ENCODE measurements at places on chromosomes 7 and 10.

- no peak for DNase-seq
These were observed 4.6 kb downstream of the UFSP1 start for GRCh38 chr7:100884736-100885439.

DNA sequence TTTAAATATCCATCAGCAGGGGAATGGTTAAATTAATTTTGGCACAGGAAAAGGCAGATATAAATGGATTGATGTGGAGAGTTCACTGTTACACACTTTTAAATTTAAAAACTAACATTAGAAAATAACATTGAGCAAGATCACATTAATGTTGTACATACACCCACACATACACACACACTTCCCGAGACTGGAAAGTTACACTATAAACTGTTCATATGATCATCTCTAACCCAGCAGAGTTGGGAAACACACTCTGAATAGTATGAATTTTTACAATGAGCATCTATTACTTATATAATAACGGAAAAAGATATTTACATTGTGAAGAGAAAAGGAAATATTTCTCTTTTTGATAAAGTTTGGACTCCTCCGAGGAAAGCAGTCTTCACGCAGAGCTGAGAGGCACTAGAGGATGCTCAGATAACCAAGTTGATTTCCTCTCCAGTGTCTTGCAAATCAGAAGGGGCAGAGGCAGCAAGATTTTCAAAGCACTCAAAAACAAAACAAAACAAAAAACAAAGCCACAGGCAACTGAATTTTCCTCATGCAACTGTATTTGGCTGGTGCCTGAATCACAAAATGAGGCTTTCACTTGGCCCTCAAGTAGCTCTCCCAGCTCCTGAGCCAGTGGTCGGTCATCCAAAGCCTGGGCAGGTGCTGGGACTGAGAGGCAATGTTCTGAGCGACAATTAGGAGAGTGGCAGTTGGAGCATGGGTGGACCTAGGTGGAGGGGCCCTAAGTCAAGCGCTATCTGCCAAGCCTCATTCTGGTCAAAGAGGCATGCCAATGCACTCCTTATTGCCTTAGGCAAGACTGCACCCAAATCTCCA is 10.5 kb upstream of the GATAD1 start:
- DNase-seq: no peak

GRCh38 chr10:6561552-6561951 is 18.5 kb downstream of the PRKCQ start:
- DNase-seq: no peak

DNA sequence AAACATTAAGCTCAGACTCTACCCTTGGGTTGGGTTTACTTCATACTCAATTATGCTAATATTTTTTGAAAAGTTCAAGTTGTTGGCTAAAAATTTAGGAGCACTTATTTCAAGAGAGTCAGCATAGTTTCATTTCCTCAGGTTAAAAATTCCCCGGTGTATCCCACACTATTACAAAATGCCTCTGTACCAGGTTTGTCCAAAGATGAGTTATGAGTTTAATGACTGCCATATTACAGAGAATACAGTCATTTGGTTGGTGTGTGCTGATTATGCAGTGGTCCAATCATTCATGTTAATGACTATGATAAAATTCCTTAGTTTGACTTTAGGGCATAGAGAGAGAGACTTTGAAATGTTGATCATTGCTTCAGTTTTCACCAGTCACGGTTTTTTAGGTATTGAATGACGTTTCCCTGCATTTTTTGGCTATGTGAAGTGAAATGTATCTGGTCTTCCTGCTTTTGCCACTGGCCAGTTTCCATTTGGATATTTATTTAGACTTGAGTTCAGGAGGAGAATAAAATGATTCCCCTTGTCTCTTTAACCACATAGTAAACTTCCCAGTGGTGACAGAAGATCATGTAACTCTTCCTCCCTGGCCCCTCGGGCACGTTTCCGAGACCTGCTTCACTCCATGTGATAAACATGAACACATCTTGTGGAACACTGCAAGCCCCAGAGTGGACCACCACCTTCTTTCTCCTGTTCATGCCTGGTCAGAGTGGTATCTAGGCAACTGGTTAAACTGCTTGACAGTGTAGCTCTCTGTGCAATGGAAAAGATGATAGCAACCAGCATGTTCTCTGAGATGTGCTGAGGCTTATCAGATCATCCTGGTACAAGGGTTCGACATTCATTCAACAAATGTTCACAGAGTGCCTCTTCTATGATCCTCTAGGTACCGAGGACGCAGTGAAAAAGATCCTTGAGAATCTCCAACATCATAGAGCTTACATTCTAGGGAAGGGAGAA is 153.6 kb downstream of the CACNB2 start:
- DNase-seq: no peak

GRCh38 chr7:149599636-149600206 is 102.1 kb upstream of the ZNF746 start:
- DNase-seq: no peak

- no peak for DNase-seq
These were observed 8.2 kb downstream of the NT5C3A start for GRCh38 chr7:33054261-33054964.

GRCh38 chr10:74000892-74001669 is 3.2 kb downstream of the VCL start:
- DNase-seq: no peak

GRCh38 chr10:110006358-110007160 is 1.2 kb upstream of the ADD3 start:
- DNase-seq: no peak

DNA sequence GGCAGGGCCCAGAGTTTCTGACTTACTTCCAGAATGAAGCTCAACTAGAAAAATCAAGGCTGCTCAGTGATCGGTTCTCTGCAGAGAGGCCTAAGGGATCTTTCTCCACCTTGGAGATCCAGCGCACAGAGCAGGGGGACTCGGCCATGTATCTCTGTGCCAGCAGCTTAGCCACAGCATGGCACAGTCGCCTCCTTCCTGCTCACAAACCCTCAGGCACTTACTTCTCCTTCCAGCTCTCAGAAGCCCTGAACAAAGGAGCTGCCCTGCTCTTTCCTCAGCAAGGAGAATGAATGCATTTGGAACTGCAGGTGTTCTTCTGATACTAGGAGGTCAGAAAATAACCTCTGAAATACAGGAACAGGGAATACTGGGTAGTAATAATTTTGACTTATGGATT is 219.7 kb upstream of the PRSS1 start:
- no peak for DNase-seq

GRCh38 chr7:100157334-100158228 is 942 bp downstream of the TRAPPC14 start:
- no peak for DNase-seq

Data from astrocyte of the cerebellum (primary cell).